ENCODE measurements at places on chromosomes 6 and 20.

DNA sequence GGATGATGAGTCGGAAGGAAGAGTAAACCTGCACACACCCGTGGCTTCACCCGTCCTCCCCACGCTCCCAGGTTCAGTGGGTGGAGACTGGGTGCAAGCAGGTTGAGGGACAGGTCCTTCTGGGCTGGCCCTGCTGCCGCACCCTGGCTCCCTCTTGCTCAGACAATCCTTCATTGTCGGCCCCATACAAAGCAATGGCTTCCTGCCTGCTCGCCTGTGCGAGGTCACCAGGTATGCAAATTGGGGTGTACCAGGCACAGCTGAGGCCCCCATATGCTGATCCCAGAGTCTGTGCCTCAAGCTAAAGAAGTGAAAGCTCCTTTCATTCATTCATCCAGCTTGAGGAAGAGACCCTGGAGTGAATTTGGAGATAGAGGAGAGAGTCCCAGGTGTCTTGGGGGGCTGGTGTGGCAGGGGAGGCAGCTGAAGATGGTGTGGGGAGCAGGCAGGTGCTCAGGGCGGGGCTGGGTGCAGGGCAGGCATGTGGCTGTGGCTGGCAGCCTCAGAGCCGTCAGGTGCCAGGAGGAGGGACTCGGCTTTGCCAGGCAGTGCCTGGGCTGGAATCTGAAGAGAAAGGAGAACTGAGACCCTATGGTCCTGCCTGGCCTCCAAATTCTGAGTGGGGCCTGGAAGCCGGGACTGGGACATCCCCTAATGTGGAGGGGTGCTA, 4.7 kb downstream of the SLCO4A1 start:
- DNase-seq: no peak

- no peak for DNase-seq
Observed at GRCh38 chr6:152893187-152893586, 89.7 kb downstream of the FBXO5 start.

DNA sequence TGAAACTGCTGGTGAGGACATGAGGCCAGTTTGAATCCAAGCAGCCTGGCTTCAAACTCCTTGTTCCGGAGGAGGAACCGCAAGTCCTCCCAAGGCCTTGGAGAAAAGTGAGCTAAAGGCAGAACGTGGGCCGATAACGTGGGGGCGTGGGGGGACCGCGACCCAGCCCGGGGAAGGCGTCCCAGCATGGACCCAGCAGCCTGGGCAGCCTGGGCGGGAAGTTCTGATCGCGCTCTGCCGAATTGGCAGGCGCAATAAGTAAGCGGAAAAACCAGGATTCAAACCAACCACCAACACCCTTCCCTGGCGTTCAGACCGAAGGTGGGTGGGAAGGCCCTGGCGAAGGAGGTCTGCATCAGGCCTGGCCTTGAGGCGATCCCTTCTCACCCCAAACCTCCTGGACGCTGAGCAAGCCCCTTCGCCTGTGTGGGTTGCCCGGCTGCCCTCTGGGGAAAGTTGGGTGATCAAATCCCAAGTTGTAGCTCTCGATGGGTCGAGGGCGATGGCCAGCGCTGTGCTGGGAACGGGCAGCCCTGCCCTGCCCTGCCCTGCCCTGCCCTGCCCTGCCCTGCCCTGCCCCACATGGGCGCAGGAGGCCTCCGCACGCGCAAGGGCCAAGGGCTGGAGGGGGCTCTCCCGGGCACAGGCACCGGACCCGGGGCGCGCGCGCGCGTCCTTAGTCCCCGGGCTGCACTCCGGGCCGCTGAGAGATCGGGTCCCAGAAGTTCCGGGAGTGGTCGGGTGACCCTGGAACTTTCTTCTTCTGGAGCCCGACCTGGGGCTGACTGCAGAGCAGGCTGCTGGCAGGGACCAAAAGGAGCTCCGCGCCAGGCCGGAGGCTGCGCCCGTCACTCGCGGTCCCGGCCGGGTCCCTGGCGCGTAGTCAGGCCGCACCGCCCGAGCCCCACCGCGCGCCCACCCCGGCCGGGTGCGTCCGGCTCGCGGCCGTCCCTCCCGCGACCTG, 637 bp upstream of the SLC22A3 start:
- peak; percentile 19 for DNase-seq

DNA sequence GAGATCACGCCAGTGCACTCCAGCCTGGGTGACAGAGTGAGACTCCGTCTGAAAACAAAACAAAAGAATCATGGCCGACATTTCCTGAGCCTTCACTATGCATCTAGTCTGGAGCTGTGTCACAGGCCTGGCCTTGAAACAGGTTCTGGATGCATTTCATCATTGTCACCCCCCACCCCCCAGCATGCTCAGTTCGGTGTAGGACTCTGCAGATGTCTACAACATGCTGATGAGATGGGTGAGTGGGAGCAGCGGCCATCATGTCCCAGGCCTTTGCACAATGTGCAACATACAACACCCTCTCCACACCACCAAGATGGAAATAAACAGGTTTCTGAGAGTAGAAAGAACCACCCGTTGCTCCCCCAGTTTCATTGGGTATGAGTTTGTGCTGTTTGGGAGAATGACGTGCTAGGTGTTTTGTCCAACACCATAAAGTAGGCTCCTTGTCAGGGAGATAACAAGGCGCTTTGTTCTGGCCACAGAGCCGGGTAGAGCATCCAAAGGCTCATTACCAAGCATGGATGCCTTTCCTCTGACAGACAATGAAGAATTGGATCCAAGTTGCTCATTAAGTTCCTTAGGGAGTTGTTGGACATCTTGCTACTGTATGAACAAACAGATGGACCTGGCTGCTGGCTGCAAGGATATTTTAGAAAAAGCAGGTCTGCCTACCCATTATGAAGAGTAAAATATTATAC, 22.1 kb downstream of the SNHG17 start:
- no peak for DNase-seq

GRCh38 chr6:160030103-160030502, 61.2 kb downstream of the IGF2R start:
- no peak for DNase-seq

GRCh38 chr6:127950566-127951145, 49.8 kb upstream of the THEMIS start:
- DNase-seq: no peak

DNA sequence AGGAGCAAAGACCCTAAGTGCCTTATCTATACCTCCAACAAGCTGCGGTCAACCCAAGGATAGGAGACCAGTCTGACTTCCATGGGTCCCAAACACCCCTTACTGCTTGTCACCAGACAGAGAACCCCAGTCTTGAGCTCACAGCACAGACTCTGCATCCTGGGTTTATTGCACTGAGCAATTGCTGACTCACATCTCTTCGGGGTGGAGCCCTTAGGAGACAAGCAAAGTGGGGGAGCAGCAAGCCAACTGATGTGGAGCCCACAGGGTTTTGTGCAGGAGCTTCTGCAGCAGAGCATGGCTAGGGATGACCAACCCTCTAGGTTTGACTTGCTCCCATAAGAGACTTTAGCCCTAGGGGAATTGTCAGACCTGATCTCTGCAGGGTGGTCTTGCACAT, 38.6 kb upstream of the EYS start:
- DNase-seq: no peak

DNA sequence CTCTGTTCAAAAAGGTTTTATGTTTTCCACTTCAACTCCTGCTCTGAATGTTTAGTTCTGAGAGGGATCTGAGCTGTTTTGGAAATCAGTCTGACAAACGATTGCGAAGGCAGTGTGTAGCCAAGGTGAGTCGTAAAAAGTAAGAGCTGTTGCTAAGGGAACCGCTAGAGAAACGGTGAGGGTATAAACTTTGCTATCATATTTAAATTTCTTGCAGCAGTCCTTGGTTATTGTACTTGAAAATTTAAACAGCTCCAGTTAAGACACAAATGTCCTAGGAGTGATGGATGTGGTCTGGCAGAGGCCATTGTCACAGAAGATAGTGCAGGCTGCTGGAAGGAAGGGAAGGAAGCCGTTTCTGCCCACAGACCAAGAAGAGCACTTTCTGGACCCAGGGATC, 64.9 kb upstream of the CITED2 start:
- no peak for DNase-seq

DNA sequence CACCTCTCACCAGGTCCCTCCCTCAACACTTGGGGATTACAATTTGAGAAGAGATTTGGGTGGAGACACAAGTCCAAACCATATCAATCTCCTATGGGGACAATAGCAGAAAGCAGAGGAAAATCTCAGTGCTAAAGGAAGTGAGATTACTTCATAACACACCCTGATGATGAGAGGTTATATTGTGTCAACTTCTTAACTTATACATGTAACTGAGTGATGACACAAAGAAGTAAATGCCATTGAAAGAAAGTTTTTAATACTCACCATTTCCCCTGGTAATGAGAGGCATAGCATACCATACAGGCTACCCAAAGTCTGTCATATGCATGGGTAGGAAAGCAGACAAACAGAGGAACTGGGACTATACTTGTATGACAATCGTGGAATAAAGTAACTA, 137.2 kb downstream of the MMUT start:
- no peak for DNase-seq

DNA sequence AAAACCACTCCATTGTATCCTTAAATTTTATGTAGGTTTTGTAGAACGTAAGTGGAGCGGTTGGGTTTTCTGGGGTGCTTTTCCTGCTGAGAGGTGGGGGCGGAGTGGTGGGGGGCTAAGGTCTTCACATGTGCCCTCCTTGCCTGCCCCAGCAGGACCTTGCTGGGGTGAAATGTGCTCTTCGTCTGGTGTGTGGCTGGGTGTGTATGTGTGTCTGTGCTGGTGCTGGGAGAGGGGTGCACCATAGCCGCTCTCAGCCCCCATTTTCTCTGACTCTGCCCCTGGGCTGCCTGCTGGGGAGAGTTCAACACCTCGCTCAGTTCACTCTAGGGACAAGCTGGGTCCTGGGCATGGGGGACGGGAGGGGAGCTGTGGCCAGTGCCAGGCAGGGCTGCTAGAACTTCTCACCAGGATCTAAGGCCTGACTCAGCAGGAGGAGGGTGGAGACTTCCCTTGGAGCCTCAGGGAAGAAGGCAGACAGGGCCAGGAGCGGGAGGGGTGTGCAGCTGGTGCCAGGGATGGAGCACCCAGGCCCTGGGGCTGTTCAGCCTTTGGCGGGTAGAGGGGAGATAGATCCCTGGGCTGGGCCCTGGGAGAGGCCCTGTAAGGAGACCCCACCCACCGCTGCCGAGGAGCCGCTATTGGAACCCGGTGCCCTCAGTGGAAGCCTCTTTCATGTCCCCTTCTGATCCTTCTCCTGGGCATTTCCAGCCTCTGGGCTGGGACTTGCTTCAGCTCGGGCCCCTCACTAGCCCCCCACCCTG, 4.8 kb downstream of the SOX18 start:
- DNase-seq: no peak

GRCh38 chr20:49727478-49727877, 13.8 kb upstream of the B4GALT5 start:
- DNase-seq: no peak

DNA sequence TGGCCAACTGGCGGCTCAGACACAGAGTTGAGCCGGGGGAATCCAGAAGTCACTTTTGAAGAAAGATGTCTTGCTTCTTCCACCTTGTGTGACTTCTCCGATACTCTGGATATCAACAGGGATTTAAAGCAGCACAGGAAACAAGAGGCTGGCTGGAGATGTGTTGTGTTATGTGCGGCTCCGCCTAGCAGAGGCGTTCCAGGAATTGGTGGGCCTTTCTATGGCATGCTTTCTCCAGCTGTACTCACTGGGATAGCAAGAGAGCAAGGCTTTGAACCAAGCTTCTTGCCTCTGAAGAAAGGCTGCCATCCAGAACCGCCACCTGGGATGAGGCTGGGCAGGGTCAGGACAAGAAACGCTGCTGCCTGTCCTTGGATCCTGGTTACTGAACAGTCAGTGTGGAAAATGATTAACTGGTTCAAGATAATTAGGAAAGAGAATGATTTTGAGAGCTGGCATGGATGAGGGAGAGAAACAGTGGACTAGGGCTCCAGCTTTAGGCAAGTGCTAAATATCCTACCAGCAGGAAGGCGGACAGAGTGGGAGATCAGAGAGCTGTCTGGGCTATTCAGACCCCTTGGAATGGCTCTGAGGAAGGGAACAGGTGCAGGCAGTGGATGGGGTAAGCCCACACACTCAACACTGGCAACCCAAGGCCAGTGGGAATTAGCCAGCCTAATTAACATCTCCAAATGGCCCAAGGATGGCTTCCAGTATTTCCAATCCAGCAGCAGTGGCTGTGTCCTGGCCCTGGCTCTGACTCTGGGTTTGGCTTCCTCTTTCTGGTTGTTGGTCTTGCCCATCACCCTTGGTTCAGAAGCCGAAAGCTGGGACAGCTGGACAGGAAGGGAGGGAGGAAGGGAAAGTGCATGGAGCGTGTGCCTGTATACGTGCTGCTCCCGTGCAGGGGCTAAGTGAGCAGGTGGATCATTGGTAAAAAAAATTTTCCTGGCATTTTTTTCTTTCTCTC, 31.9 kb downstream of the INSM1 start:
- no peak for DNase-seq

DNA sequence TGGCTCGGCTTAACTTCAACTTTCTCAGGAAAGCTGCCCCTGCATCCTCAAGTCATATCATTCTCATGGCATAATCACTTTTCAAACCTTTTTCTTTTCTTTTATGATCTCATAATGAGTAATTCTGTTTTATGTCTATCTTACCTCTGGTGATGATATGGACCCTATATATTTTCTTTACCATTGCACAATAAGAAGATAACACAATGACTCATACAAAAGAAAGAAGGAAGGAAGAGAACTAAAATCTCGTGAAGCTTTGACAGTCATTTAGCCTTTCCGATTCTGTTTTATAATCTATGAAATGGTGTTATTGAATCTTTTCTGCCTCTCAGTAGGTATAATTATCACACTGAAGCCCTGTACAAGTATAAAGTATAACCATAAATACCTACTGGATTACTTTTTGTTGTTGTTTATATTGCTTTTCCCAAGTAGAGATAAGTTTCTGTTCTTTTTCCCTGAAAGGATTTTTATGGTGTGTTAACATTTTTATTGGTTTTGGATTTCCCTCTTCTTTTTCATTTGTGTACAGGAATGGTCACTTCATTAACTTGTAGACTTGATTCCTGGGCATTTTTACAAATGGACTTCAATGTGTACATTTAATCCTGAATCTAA, 300.9 kb downstream of the LAMA2 start:
- no peak for DNase-seq

GRCh38 chr6:53615633-53616449, 49.7 kb downstream of the KLHL31 start:
- DNase-seq: no peak

- no peak for DNase-seq
Observed at GRCh38 chr6:42545226-42545773, 18.5 kb upstream of the UBR2 start.

- peak; percentile 67 for DNase-seq
Observed at GRCh38 chr20:5001174-5002076, at the start of gene SLC23A2. TSS of gene SLC23A2 (minus strand) at chr20:5001510. CDS start at chr20:4932562, 68,948 bp downstream.

GRCh38 chr20:2871661-2872458, 1.4 kb upstream of the PTPRA start:
- DNase-seq: no peak

- no peak for DNase-seq
Observed at GRCh38 chr20:52399352-52399751, 207.8 kb upstream of the ZFP64 start.

DNA sequence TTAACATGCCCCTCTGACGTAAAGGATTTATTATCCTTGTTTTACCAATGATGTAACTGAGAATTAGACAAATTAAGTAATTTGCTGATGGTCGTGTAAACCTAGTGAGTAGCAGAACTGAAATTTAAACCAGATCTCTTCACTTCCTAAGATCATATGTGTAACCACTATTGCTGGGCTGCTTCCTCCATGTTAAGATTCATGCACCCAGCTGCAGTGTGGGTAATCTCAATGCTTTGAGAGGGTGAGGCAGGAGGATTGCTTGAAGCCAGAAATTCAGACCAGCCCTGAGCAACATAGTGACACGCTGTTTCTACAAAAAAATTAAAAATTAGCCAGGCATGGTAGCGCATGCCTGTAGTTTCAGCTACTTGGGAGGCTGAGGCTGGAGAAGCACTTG, 97.9 kb downstream of the L3MBTL3 start:
- no peak for DNase-seq

- no peak for DNase-seq
Observed at GRCh38 chr6:142280265-142280664, 21.5 kb upstream of the ADGRG6 start.
